ENCODE measurements at places on chromosomes 5 and 9.
A peak's percentile ranks its signal among the peaks of the same experiment; 100 is the strongest.

- H3K36me3 ChIP-seq: no peaks in the 10 kb centered on the region
- H3K4me1 ChIP-seq: peaks cover 19% of the 10 kb centered on the region
- H3K27ac ChIP-seq: no peak overlapping the region
These were observed 104.0 kb upstream of the ZNF366 start for GRCh38 chr5:72611118-72611730.

DNA sequence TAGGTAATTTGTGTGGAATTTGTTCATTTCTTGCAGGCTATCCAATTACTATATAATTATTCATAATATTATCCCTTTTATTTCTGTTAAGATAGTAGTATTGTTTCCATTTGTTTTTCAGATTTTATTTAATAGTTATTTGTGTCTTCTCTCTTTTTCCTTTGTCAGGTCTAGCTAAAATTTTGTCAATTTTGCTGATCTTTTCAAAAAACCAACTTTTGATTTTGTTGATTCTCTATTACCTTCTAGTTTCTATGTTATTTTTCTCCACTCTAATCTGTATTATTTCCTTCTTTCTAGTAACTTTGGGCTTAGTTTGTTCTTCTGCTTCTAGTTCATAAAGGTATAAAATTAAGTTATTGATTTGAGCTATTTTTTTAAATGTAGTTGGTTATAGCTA, 76.3 kb downstream of the OSTF1 start:
- no peak overlapping the region for H3K27ac ChIP-seq
- H3K4me3 ChIP-seq: no peak overlapping the region
- no peak for DNase-seq

- H3K4me1 ChIP-seq: peaks cover 55% of the 10 kb centered on the region
- H3K4me3 ChIP-seq: peak overlapping the region; percentile 51
- DNase-seq: peak; percentile 53
These were observed 11.3 kb upstream of the ANGPTL2 start for GRCh38 chr9:127133739-127134167.

- no peak for DNase-seq
- H3K4me3 ChIP-seq: no peak overlapping the region
- no peaks in the 10 kb centered on the region for H3K27me3 ChIP-seq
- peaks cover 41% of the 10 kb centered on the region for H3K36me3 ChIP-seq
- H3K4me1 ChIP-seq: no peaks in the 10 kb centered on the region
- no peak overlapping the region for H3K27ac ChIP-seq
These were observed 45.7 kb upstream of the CFAP157 start for GRCh38 chr9:127660886-127661741.

GRCh38 chr5:170545313-170545712, 41.5 kb downstream of the KCNIP1 start:
- no peak overlapping the region for H3K4me3 ChIP-seq
- DNase-seq: no peak
- H3K27me3 ChIP-seq: no peaks in the 10 kb centered on the region
- H3K4me1 ChIP-seq: peaks cover 21% of the 10 kb centered on the region

- no peaks in the 10 kb centered on the region for H3K27me3 ChIP-seq
- H3K27ac ChIP-seq: peak overlapping the region; percentile 43
- peaks cover 49% of the 10 kb centered on the region for H3K4me1 ChIP-seq
- no peak for DNase-seq
These were observed 191.2 kb downstream of the PIK3R1 start for GRCh38 chr5:68406767-68407241.

- no peak for DNase-seq
- no peak overlapping the region for H3K27ac ChIP-seq
- peaks cover 26% of the 10 kb centered on the region for H3K36me3 ChIP-seq
- H3K4me3 ChIP-seq: no peak overlapping the region
- no peaks in the 10 kb centered on the region for H3K27me3 ChIP-seq
These were observed 52.1 kb upstream of the KIAA1958 start for GRCh38 chr9:112434487-112434886.

DNA sequence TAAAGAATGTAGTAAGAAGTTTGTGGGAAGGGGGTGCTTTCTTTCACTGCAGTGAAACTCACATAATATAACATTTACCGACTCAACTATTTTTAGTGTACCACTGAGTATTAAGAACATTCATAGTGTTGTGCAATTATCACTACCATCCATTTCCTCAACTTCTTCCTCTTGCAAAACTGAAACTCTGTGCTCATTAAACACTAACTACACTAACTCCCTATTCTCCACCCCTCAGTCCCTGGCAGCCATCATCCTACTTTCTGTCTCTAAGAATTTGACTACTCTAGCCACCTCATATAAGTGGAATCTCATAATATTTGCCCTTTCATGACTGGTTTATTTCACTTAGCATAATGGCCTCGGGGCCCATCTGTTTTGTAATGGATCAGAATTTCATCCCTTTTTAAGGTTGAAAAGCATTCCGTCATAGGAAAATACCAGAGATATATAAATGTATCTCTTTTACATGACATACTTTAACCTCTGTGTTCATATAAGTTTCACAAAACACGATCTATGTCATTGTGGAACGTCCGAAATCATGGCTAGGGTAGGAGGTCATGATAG, 56.3 kb upstream of the DIRAS2 start:
- peaks cover 6% of the 10 kb centered on the region for H3K4me1 ChIP-seq
- H3K27me3 ChIP-seq: peaks cover 16% of the 10 kb centered on the region
- DNase-seq: no peak
- no peak overlapping the region for H3K27ac ChIP-seq

GRCh38 chr9:2700909-2701550, 16.3 kb upstream of the KCNV2 start:
- H3K27ac ChIP-seq: no peak overlapping the region
- H3K4me3 ChIP-seq: no peak overlapping the region
- H3K27me3 ChIP-seq: no peaks in the 10 kb centered on the region
- no peak for DNase-seq
- H3K36me3 ChIP-seq: no peaks in the 10 kb centered on the region

DNA sequence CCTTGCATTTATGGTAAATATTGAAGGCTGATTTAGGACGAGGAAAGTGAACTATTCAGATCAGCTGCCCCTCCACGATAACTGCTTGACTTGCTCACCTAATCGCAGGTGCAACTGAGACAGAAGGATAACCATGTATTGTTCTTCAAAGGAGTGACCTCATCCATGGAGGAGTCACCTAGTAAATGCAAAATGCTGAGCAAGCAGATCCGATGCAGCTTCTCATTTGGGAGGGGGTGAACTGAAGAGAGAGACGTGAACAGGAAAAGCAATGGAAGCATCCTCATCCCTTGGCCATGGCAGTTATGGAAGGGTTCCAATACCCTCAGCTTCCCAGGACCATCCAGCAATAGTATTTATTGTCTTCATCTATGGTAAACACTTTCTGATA, 47.5 kb downstream of the RASGRF2 start:
- H3K27ac ChIP-seq: no peak overlapping the region
- H3K27me3 ChIP-seq: peaks cover 3% of the 10 kb centered on the region
- no peaks in the 10 kb centered on the region for H3K4me1 ChIP-seq
- no peak overlapping the region for H3K4me3 ChIP-seq
- peaks cover 1% of the 10 kb centered on the region for H3K36me3 ChIP-seq
- DNase-seq: no peak

DNA sequence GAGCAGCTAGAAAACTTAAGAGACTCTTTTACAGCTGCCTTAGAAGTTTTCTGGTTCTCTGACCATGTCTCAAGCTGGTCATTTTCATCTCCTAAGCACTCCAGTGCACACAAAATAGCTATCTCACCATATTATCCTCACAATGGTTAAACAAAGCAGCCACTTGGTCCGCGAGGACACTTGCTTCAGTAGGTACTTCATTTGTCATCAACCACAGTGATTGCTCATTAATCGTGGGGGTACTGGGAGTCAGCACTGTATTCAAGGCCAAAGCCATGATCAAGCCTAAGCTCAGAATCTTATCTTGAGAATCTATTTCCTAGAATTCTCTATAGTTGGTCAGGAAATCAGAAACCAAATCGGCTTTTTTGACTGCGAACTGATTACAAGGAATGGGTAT, 2.9 kb downstream of the ARL14EPL start:
- H3K36me3 ChIP-seq: no peaks in the 10 kb centered on the region
- H3K27me3 ChIP-seq: peaks cover 11% of the 10 kb centered on the region
- no peak overlapping the region for H3K4me3 ChIP-seq

DNA sequence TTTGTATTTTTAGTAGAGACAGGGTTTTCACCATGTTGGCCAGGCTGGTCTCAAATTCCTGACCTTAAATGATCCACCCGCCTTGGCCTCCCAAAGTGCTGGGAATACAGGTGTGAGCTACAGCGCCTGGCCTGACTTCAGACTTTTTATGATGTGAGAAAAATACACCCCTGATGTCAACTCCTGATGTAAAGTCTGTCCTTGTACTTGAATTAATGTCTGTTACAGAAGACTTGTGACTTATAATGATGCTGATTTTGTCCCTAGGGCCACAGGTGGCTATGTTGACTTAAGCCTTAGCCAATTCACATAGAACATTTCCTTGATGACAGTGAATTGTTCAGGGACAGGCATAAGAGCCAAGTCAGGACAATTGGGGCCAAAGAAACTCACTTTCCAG, 42.5 kb upstream of the MELK start:
- H3K4me1 ChIP-seq: no peaks in the 10 kb centered on the region
- no peak overlapping the region for H3K4me3 ChIP-seq
- no peak for DNase-seq

- peak overlapping the region; percentile 91 for H3K27ac ChIP-seq
- no peak overlapping the region for H3K4me3 ChIP-seq
- DNase-seq: no peak
- H3K27me3 ChIP-seq: no peaks in the 10 kb centered on the region
- H3K36me3 ChIP-seq: no peaks in the 10 kb centered on the region
These were observed 8.4 kb upstream of the RGS3 start for GRCh38 chr9:113454914-113455761.

- no peaks in the 10 kb centered on the region for H3K27me3 ChIP-seq
- H3K27ac ChIP-seq: peak overlapping the region; percentile 94
- H3K36me3 ChIP-seq: peaks cover 6% of the 10 kb centered on the region
- H3K4me3 ChIP-seq: no peak overlapping the region
- DNase-seq: no peak
- peaks cover 24% of the 10 kb centered on the region for H3K4me1 ChIP-seq
These were observed 133.2 kb upstream of the PANK3 start for GRCh38 chr5:168712280-168712924.

DNA sequence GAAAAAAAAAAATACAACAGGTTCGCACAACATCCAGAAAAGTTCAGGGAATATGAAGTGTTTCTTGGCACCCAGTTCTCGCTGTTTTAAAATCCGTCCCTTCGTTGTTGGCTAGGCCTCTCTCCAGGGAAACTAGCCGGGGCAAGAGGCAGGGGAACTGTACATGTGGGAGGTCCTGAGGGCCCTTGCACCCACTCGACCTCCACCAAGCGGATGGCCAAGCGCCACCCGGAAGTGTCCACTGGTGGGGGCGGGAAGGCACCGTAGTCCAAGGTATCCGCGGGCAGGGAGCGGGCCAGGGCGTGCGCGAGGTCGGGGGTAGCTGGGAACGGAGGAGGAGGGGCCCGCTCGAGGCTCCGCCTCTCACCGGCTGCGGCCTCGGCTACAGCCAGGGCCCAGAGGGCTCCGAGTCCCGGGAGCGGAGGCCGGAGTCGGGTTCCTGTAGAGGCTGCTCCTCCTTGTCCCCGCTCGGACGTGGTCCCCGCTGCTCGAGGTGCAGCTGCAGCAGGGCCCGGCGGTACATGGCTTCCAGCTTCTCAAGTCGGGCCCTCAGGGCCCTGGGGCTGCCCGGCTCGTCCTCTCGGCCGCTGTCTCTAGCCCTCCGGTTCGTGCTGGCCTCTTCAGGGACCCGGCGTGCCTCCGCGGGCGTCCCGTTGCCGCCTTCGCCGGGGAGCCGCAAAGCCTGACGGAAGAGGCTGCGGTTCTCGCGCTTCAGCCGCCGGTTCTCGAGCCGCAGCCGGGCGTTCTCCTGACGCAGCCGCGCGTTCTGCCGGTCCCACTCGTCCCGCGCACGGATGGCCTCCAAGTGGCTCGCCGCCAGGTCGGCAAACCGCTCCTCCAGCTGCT, 720 bp downstream of the TUSC1 start:
- H3K4me1 ChIP-seq: peaks cover 4% of the 10 kb centered on the region
- no peaks in the 10 kb centered on the region for H3K27me3 ChIP-seq
- no peaks in the 10 kb centered on the region for H3K36me3 ChIP-seq
- DNase-seq: peak; percentile 91

- peak overlapping the region; percentile 96 for H3K27ac ChIP-seq
- H3K36me3 ChIP-seq: peaks cover 4% of the 10 kb centered on the region
- peak overlapping the region; percentile 42 for H3K4me3 ChIP-seq
- no peak for DNase-seq
- peaks cover 54% of the 10 kb centered on the region for H3K4me1 ChIP-seq
- no peaks in the 10 kb centered on the region for H3K27me3 ChIP-seq
These were observed 21.9 kb downstream of the GSN start for GRCh38 chr9:121289772-121290370.

DNA sequence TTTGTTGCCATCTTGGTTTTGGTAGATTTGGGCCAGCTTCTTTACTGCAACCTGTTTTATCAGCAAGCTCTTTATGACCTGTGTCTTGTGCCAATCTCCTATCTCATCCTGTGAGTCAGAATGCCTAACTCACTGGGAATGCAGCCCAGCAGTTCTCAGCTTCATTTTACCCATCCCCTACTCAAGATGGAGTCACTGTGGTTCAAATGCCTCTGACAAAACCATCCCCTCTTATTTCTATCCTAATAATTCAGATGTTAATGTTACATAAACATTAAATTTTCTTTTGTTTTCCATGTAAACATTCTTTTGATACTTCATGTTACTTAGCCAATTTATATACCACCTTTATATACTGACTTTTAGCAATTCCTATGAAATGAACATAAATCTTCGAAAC, 746.3 kb downstream of the CDH18 start:
- H3K4me1 ChIP-seq: peaks cover 7% of the 10 kb centered on the region
- H3K4me3 ChIP-seq: no peak overlapping the region
- H3K27me3 ChIP-seq: no peaks in the 10 kb centered on the region
- no peak overlapping the region for H3K27ac ChIP-seq
- DNase-seq: no peak

DNA sequence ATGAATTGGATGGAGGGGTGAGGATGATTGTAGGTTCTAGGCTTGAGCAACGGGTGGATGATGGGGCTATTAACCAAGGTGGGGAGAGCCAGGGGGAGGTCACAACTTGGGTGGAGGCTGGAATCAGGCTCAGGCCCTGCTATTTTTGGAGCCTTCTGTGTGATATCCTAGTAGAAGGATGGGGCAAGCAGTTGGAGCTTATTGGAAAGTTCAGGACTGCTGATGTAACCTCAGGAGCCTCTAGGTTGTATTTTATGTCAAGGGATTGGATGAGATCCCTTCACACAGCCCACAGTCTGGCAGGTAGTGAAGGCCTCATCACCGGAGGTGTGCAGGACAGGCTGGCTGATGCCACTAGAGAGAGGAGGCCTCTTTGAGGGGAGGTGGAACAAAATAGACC, 11.2 kb upstream of the RPS14 start:
- no peak overlapping the region for H3K4me3 ChIP-seq
- DNase-seq: no peak
- peaks cover 33% of the 10 kb centered on the region for H3K4me1 ChIP-seq
- no peaks in the 10 kb centered on the region for H3K36me3 ChIP-seq
- H3K27ac ChIP-seq: no peak overlapping the region

DNA sequence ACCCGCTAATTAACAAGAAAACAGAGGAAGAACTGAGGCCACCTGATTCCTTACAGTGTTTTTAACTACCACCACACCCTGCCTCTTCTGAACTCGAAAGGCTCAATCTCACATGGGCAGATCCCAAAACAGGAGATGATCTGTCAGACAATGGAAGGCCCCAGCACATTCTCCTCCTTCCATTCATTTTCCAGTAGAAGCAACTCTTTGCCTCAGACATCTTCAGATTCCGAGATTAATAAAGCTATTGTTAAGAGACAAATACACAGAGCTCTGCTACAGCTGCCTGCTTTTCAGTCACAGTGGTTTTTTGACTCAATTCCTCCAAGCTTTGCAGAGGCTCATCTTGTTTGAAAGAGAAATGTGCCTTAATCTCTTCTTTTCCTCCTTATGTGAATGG, 127.2 kb upstream of the ADAMTSL1 start:
- no peak overlapping the region for H3K27ac ChIP-seq
- H3K27me3 ChIP-seq: peaks cover 3% of the 10 kb centered on the region
- H3K36me3 ChIP-seq: no peaks in the 10 kb centered on the region
- peaks cover 23% of the 10 kb centered on the region for H3K4me1 ChIP-seq
- H3K4me3 ChIP-seq: no peak overlapping the region
- DNase-seq: no peak

All from chondrocyte (in vitro differentiated cells).